ENCODE measurements at places on chromosomes 3 and 15.
A peak's percentile ranks its signal among the peaks of the same experiment; 100 is the strongest.

- no peak for DNase-seq
Observed at GRCh38 chr15:41790756-41791546, 16.7 kb downstream of the MAPKBP1 start.

DNA sequence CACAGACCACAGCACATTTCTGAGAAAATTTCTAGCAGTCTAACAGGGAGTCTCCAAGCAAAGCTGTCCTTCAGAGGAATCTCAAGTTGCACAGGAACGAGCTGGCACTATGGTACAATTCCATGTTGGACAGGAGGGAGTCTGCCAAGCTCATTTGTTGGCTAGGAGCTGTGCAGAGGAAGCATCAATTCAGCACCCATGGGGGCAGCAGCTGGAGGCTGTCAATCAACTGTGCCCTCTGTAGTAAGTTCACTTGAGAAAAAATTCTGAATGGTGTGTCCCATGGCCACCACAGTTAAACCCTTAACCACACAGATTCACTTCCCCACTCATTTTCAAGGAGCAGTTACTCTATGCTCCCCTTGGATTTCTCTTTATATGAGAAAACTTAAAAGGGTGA lies 298.5 kb upstream of the PPP2R3A start:
- DNase-seq = no peak

GRCh38 chr3:166955201-166955939 lies 424.7 kb downstream of the ZBBX start:
- no peak for DNase-seq

DNA sequence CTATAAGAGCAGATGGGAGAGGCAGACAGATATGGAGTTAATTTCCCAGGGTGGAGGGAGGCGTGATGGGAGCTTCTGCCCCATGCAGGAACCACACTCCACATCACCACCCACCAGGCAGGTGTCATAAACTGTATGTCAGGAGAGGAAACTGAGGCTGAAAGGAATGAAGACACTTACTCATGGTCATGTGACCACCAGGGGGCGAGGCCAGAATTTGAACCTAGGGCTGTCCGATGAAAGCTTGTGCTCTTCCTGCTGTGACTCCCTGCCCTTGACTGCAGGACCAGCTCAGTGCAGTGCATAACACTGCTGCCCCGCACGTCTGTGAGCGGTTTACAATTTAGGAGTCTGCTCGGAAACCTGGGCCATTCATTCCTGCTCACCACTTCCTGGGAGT lies 28.8 kb downstream of the NUP210 start:
- DNase-seq = no peak

DNA sequence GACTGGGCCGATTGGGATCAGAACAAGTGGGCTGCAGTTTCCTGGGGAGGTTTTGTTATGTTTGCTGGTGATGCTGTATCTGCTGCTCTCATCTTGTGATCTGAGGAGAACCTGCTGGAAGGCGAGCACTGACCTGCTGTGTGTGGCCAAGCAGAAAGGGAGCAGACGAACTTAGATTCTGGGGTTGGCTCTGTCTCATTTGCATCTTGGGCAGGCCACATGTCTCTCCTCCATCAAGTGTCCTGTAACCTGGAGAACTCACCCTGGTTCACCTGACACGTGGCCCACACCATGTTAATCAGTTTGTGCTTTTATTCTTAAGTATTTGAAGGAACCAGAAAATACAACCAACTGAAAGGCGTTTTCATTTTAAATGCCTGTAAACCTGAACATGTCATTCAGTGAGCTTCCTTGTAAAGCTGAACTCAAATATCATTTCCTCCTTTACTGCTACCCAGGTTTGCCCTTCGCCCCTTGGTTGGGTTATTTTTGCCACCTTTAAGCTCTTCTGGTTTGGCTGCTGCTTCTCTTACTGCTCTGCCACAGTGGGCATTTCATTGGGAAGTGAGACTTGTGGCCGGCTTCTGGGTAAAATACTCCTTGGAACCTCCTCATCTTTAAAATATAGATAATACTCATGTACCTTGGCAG lies 33.5 kb upstream of the TRAK1 start:
- DNase-seq = no peak

- DNase-seq = peak; percentile 56
Observed at GRCh38 chr15:65286069-65286703, 497 bp downstream of the PARP16 start.

DNA sequence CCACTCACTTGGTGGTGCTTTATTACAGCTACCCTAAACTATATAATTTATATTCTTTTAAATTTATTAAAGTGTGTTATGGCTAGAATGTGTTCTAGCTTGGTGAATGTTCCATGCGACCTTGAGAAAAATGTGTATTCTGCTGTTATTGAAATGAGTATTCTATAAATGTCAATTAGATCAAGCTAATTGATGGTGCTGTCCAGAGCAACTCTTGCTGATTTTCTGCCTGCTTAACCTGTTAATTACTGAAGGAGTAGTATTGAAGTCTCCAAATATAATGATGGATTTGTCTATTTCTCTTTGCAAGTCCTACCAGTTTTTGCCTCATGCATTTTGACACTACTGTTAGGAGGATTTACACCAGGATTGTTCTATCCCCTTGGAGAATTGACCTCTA lies 3.2 kb upstream of the TEX9 start:
- DNase-seq = no peak

GRCh38 chr3:2875699-2876098 lies 234.5 kb downstream of the IL5RA start:
- no peak for DNase-seq

GRCh38 chr3:42670051-42670576 lies 15.2 kb upstream of the KLHL40 start:
- DNase-seq = no peak

DNA sequence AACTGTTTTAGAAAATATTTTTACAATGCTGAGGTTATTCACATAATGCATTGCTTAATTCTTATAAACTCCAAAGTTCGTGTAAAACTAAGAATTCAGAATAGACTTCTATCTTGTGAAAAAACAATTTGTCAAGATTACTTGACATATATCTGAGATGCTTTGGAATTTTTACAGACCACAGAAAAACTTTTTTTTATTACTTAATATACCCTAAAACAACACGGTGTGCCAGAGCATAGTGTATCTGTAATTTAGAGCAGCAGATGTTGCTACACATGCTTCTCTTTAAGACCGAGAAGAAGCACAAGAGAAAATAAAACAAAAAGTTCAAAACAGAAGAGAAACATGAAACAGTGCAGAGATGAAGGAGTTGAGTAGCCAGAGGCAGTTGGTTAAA lies 26.4 kb downstream of the ASB7 start:
- no peak for DNase-seq

DNA sequence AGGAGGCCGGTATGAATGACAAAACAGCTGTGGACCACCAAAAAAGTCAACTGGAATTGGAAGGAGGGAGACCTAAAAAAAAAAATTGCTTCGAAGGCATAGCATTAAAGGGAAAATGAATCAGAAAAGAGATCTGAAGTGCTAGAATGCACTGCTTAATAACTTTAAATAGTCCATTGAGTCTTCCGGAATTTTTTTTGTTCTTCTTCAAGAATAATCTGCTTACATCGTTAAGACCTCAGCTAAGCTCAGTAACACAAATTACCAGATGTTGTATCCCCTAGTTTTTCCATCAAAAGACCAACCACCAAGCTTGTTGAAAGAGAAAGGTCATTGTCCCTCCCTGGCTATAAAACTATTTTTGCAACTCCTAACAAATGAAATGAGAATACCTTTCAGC lies 560.5 kb downstream of the NR2F2 start:
- no peak for DNase-seq

DNA sequence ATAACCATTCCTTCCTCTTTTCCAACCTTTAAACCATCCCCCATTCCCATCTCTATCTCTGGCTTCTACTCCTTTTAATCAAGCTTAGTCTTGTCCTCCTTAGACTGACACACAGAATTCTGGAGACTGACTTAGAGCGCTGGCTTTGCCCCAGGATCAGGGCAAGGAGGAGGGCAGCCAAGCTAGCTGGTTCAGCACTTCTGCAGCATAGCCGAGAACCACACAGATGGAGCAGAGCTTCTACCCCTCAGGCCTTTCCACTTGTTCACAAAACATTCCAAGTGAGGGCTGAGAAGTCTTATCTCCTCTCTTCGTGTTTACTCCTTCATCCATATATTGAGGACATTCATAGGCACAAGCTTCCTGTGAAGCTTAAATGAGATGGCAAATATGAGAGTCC lies 246.5 kb upstream of the PEX5L start:
- no peak for DNase-seq

GRCh38 chr3:31179768-31180167 lies 285.3 kb upstream of the GADL1 start:
- DNase-seq = no peak

DNA sequence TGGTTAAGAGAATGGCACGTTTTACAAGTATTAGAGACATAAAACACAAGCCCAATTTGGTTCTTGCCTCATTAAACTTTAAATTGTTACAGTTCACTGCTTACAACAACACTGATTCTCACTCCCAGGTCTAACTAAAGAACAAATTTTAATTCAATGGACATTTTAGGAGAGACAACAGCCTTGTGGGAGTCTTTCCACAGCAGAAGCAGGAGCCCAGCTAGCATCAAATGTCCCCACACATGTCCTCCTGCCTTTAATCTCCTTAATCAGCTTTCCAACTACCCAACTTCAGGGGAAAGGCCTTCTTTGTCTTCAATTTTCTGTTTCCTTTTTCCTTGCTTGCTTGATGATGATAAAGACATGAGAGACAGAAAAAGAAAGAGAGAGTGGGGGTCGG lies 287.8 kb upstream of the WNT5A start:
- no peak for DNase-seq

DNA sequence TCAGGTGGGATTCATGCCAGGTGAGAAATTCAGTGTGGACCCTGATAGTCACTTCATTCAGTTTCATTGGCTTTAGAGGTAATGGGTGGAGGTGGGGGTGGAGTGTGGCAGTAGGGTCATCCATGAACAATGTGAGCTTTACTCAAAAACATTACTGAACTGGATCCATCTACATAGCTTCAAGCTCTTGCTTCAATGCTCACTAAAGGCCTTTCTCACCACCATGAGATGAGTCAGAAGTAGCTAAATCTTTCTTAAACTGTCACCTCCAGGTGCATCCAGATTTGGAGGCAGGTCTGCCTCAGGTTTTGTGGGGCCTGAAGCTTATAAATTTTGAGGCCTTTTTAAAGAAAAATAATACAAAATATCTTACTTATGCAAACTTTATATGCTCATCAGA lies 363.6 kb downstream of the CHST2 start:
- DNase-seq = no peak

DNA sequence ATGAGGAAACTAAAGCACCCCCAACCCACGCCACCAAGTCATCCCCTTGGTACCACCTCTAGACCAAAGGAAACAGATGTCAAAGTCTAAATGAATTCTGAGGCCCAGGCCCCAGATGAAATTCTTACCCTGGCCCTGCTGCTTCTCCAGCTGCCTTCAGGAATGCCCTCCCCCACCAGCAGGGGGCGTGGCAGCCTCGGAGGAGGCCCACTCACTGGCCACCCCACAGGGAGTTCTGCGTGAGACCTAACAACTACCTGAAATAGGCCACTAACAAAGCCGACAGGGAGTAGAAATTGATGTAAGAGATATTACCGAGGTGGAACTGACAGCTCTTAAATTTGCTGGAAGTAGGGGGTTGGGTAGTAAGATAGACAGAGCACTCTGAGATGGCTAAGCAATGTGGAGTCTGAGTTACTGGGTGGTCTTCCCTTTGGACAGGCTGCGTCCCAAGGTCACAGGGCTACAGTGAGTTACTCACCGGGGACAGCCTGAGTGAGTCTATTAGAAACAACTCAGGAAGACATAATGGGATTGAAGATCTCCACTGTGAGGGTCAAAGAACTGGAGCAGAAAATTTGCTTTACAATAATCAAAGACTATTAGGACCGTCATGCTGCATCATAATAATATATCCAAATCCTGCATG lies 240.7 kb downstream of the SHOX2 start:
- no peak for DNase-seq

DNA sequence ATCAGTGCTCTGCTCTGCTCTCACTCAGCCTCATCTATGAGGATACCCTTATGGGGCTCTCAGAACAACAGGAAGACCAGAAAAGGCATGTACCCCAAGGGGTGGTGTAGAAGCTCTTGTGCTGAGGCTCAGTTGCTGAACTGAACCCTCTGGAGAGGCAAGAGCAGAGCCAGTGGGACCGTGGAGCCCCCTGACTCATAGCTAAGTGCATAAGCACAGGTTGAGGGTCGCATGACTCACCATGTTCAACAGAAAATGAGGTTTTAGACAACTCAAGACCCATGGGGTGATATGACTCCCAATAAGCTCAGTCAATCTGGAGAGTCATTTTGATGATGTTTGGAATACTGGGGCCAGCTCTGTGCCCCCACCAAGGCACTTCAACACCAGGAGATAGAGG lies 37.3 kb downstream of the CRYGS start:
- DNase-seq = no peak

GRCh38 chr3:170421758-170422157 lies 3.1 kb downstream of the CLDN11 start:
- DNase-seq = no peak

GRCh38 chr3:95120921-95121320 lies 1058.1 kb downstream of the NSUN3 start:
- no peak for DNase-seq

GRCh38 chr3:167852216-167852615 lies 116.7 kb downstream of the SERPINI1 start:
- DNase-seq = no peak

- DNase-seq = no peak
Observed at GRCh38 chr3:37662785-37663184, 198.9 kb upstream of the CTDSPL start.

- DNase-seq = no peak
Observed at GRCh38 chr3:53544357-53544756, 49.9 kb downstream of the CACNA1D start.

- no peak for DNase-seq
Observed at GRCh38 chr3:98445949-98446406, 17.0 kb upstream of the OR5K1 start.

- DNase-seq = no peak
Observed at GRCh38 chr15:88472225-88472624, 4.7 kb downstream of the MRPS11 start.

DNA sequence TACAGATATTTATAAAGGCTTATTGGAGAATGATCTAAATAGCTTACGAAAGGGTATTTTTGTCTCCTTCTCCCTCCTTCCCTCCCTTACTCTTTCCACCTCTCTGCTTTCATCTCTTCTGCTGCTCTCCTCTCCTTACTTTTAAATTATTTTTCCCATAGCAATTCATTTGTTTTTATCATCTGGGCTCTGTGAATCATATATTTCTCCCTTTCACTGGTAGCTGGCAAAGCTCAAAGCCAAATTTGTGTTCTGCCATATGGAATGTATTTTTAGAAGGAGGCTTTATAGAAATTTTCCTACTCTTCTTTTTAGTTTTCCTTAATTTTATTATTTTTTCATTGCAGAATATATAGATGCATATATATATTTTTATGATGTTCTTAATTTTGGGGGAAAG lies 385.8 kb downstream of the C3orf38 start:
- DNase-seq = no peak

GRCh38 chr15:32029409-32029861 lies 880 bp upstream of the CHRNA7 start:
- DNase-seq = peak; percentile 43

- no peak for DNase-seq
Observed at GRCh38 chr15:65645392-65645791, 23.7 kb downstream of the SLC24A1 start.
